Panc1 (cell line): ENCODE measurements at places on chromosomes 6 and 20.

GRCh38 chr6:38882157-38882556 lies 166.4 kb upstream of the GLP1R start:
- H3K27ac ChIP-seq: no peak overlapping the region
- H3K27me3 ChIP-seq: peaks cover 7% of the 10 kb centered on the region; the same call in 1 of the 2 replicates
- DNase-seq: no peak

DNA sequence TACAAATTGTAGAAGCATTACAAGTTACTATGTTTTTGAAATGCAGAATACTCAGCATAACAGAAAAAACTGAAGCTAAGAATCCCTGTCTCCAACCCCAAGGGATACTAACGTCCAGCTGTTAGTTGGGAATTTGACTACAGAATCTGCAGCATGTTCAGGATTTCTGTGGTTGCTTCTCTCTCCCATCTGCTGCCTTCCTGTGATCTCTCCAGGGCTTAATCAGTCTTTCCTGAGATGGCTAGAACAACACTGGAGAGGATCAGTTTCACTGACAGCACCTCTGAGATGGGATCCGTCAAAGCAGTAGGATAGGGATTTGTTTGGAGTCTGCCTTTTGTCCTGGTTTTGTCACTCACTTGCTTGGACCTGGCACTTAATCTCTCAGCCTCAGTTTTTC lies 73.3 kb upstream of the NUP153 start:
- no peak overlapping the region for H3K4me3 ChIP-seq
- H3K27ac ChIP-seq: no peak overlapping the region

DNA sequence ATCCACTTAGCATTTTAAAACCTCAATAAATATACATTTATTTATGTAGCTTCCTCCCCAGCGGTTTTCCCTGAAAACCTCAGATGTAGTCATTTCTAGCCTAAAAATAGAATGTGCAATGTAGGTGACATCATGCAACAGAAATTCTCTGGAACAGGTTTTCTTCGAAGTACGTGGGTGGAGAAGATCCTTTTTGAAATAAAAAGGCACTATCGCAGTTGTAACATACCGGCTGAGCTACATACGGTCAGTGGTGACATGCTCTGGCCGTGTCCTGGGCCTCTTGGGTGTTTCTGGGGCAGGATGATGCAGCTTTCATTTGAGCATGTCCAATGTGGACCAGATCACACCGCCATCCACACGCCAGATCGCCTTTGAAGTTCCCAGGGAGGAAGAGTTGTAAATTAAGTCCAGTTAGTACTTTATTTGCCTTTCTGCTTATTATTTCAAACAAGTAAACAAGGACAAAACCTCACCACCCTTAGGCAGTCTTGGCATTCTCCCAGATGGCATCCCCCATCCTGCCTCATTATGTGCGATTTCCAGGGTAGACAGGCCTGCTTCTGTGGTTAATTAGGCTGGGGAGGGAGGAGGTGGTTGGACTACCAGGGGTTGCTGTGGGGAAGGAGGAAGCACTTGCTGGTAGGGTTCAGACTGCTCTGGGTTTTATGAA lies 109.5 kb upstream of the CLDN20 start:
- no peaks in the 10 kb centered on the region for H3K27me3 ChIP-seq
- no peak overlapping the region for H3K4me3 ChIP-seq
- no peaks in the 10 kb centered on the region for H3K36me3 ChIP-seq
- no peak overlapping the region for H3K27ac ChIP-seq
- H3K4me1 ChIP-seq: no peaks in the 10 kb centered on the region

GRCh38 chr6:96794980-96795379 lies 42.3 kb downstream of the GPR63 start:
- no peaks in the 10 kb centered on the region for H3K36me3 ChIP-seq
- no peak overlapping the region for H3K27ac ChIP-seq
- H3K4me3 ChIP-seq: no peak overlapping the region

- no peaks in the 10 kb centered on the region for H3K36me3 ChIP-seq
- no peaks in the 10 kb centered on the region for H3K4me1 ChIP-seq
- no peak for DNase-seq
- H3K27ac ChIP-seq: no peak overlapping the region
- no peak overlapping the region for H3K4me3 ChIP-seq
These were observed 26.4 kb upstream of the SLC9A8 start for GRCh38 chr20:49786196-49786595.

- peaks cover 4% of the 10 kb centered on the region; the same call in 1 of the 2 replicates for H3K4me1 ChIP-seq
- no peak overlapping the region for H3K4me3 ChIP-seq
- no peaks in the 10 kb centered on the region for H3K36me3 ChIP-seq
- 0 out of 2 replicates have a peak overlapping the region, but pooled peaks have one; percentile 11 for H3K27ac ChIP-seq
- DNase-seq: no peak
- peaks cover 2% of the 10 kb centered on the region; the same call in 1 of the 2 replicates for H3K27me3 ChIP-seq
These were observed 28.2 kb upstream of the KCNB1 start for GRCh38 chr20:49510562-49511122.

- H3K36me3 ChIP-seq: no peaks in the 10 kb centered on the region
- H3K4me1 ChIP-seq: no peaks in the 10 kb centered on the region
- 0 out of 2 replicates have a peak, but pooled peaks cover 1% of the 10 kb centered on the region for H3K27me3 ChIP-seq
- H3K27ac ChIP-seq: no peak overlapping the region
- no peak for DNase-seq
- H3K4me3 ChIP-seq: no peak overlapping the region
These were observed 196.9 kb downstream of the NFATC2 start for GRCh38 chr20:51345601-51346101.

DNA sequence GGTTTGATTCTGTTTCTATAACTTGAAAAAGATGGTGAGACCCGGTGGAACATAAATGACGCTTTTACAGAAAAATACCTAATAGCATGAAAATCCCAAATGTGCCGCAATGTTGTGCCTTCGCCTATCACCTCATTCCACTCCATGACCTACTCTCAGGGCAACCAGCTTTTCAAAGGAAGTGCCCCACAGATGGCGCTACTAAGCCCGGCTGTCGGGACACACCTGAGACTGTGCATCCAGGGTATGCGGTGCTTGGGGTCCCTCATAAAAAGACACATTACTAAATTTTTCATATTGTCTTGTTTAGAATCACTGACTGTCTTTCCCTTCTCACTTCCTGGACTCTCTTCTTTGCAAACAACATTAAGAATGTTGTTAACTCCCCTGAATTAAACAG lies 145.5 kb upstream of the RPS6KA2 start:
- H3K27ac ChIP-seq: no peak overlapping the region
- H3K27me3 ChIP-seq: peaks cover 13% of the 10 kb centered on the region; the same call in 1 of the 2 replicates
- no peak for DNase-seq
- no peak overlapping the region for H3K4me3 ChIP-seq
- H3K4me1 ChIP-seq: peaks cover 10% of the 10 kb centered on the region
- H3K36me3 ChIP-seq: no peaks in the 10 kb centered on the region

DNA sequence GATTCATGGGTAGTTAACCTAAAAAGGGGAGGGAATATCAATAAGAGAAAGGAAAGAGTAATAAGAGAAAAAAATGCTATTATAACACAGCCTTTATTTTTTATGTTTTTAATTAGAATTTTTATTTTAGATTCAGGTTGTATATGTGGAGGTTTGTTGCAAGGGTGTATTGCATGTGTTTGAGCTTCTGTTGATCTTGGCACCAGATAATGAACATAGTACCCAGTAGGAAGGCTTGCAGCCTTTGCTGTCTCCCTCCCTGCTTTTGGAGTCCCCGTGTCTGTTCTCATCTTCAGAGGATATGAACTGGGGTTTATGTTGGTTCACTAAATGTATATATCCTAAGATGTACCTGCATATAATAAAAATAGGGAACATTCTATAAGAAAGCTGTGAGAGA lies 250.0 kb downstream of the UST start:
- DNase-seq: no peak
- H3K27ac ChIP-seq: no peak overlapping the region
- no peaks in the 10 kb centered on the region for H3K4me1 ChIP-seq
- peaks cover 2% of the 10 kb centered on the region; the same call in 1 of the 2 replicates for H3K27me3 ChIP-seq
- no peak overlapping the region for H3K4me3 ChIP-seq

DNA sequence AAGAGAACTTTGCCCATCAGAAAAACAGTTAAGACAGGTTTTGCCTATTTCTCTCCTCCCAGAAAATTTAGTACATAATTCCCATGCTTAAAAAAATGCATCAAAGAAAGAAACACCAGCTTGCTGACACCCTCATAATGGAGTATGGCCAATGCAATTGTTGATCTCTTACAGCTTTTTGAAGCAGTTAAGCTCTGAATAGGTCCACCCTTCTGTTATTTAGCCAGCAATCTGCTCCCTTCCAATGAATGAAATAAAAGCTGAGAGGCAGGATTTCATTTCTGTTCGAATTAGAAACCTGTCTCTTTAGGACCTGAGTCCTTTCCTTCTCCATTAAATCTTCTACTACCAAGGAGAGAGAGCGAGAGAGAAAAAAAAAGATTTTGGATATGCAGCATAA lies 288.7 kb downstream of the RNF144B start:
- H3K27me3 ChIP-seq: peaks cover 2% of the 10 kb centered on the region; the same call in 1 of the 2 replicates
- no peaks in the 10 kb centered on the region for H3K4me1 ChIP-seq
- DNase-seq: no peak

DNA sequence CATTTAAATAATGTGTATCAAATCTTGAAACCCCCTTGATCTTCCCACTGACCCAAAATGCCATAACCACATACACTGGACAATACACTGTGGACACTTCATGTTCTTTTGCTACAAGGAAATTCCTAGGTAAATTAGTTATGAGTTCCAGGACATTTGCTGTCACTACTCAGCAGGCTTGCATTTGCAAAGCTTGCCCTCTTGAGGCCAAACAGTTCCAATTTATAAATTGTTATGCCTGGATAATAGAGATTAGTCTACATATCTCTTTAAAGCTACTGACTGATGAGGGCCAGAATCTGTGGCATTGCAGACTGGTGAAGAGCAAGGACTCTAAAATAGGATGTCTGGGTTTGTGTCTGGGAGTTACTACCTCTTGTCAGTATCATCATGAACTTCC lies 17.4 kb upstream of the RAB32 start:
- H3K4me3 ChIP-seq: no peak overlapping the region
- H3K4me1 ChIP-seq: no peaks in the 10 kb centered on the region
- no peak for DNase-seq

DNA sequence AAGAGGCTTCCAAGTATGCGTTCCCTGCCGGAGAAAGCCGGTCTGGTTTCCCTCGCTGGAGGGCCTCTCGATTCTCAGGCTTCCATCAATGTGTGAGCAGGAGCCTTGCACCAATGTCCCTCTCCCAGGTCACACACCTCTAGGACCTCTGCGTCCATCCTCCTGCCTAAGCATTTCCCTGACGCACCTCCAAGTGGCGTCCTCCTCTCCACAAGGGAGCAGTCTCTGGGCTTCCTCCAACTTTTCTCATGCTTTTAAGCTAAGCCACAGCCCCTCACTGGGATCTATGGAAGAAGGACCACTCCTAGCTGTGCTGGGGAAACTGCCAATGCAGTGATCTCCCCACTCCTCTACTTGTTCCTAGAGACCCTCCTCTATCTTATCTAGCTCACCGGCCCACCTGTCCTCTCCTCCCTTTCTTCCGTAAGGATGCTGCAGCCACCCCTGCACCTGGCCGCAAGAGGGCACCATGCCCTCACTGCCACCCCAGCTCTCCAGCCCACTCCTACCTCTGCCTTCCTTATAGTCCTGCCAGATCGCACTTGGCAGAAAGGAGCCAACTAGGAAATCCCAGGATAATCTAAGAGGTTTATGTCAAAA lies 258.7 kb downstream of the LRFN2 start:
- no peak for DNase-seq
- no peaks in the 10 kb centered on the region for H3K4me1 ChIP-seq
- no peak overlapping the region for H3K27ac ChIP-seq
- H3K27me3 ChIP-seq: peaks cover 2% of the 10 kb centered on the region; the same call in 1 of the 2 replicates
- no peak overlapping the region for H3K4me3 ChIP-seq

DNA sequence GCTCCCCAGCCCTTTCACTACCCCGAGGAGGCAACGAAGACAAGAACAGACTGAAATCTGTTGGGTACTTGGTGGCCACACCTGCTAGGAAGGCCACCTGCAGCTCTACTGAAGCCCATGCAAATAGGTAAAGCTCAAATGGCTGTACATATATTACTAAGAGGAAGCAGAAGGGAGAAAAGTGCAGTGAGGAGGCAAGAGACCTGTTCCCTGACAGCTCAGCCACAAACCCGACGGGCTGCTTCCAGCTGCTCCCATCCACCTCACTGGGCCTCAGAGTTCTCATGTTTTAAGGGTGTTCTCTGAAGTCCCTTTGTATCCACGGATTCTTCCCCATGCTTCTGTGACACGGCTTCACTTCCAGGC lies 24.6 kb downstream of the TRAM2 start:
- H3K27ac ChIP-seq: peak overlapping the region; percentile 91
- peak overlapping the region; percentile 43 for H3K4me3 ChIP-seq
- peaks cover 75% of the 10 kb centered on the region for H3K4me1 ChIP-seq

DNA sequence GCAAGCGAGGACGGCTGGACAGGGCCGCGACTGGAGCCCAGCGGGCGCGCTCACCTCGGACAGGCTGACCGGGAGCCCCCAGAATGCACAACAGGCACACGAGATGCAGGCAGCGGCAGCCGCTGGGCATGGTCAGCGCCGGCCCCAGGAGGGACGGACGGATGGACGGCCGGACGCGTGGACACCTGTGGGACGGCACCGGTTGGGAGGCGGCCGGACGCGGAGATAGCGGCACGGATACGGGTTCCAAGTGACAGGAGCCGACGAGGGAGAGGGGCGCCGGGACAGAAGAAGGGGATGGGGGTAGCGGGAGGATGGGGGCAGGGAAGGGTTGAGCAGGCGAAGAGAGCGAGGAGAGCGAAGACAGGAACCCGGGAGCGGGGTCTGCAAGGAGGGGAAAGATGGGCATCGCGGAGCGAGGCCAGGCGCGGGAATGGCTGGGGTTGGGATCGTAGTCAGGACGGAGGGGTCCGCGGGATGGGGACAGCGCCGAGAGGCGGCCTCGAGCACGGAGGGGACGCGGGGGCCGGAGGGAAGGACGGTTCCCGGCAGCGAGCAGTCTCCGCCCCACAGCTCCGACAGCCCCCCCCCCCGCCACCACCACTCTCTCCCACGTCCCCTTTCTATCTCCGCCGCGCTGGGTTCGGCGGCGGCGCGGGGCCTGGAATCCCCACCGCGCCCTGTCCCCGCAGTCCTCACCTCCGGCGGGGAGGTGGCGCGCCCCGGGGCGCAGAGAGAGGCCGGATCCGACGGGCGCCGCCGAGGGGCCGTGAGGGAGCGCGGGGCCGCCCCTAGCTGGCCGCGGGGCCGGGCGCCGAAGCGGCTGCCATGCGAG lies 435 bp downstream of the DLK2 start:
- no peaks in the 10 kb centered on the region for H3K27me3 ChIP-seq
- H3K36me3 ChIP-seq: peaks cover 2% of the 10 kb centered on the region; the same call in 1 of the 2 replicates
- DNase-seq: no peak
- H3K4me1 ChIP-seq: peaks cover 13% of the 10 kb centered on the region

DNA sequence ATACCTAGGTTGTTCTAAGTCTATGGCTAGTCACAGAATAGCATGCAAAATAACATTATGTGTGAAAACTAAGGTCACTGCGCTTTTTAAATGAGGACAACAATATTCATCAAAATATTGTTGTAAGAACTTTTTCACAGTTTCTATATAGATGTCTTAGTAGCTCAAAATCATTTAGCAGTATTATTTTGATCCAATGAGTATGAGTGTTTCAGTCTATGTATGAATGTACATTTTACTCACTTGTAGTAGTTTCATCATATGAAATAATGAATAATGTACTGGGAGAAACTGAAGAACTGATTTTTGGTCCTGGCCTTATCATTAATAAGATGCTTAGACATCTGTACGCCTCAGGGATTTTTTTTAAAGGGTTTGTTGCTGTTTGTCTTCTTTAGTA lies 16.5 kb upstream of the TMEM30A start:
- DNase-seq: no peak
- no peaks in the 10 kb centered on the region for H3K27me3 ChIP-seq
- no peaks in the 10 kb centered on the region for H3K36me3 ChIP-seq
- H3K4me3 ChIP-seq: no peak overlapping the region

- no peak overlapping the region for H3K27ac ChIP-seq
- DNase-seq: no peak
- no peak overlapping the region for H3K4me3 ChIP-seq
- 0 out of 2 replicates have a peak, but pooled peaks cover 3% of the 10 kb centered on the region for H3K4me1 ChIP-seq
- no peaks in the 10 kb centered on the region for H3K36me3 ChIP-seq
These were observed 97.7 kb downstream of the GRM4 start for GRCh38 chr6:34047913-34048867.
